Inflammatory macrophage treated with lipopolysaccharide for 1 hour (primary cell): ENCODE measurements at places on chromosomes 5 and 9.

DNA sequence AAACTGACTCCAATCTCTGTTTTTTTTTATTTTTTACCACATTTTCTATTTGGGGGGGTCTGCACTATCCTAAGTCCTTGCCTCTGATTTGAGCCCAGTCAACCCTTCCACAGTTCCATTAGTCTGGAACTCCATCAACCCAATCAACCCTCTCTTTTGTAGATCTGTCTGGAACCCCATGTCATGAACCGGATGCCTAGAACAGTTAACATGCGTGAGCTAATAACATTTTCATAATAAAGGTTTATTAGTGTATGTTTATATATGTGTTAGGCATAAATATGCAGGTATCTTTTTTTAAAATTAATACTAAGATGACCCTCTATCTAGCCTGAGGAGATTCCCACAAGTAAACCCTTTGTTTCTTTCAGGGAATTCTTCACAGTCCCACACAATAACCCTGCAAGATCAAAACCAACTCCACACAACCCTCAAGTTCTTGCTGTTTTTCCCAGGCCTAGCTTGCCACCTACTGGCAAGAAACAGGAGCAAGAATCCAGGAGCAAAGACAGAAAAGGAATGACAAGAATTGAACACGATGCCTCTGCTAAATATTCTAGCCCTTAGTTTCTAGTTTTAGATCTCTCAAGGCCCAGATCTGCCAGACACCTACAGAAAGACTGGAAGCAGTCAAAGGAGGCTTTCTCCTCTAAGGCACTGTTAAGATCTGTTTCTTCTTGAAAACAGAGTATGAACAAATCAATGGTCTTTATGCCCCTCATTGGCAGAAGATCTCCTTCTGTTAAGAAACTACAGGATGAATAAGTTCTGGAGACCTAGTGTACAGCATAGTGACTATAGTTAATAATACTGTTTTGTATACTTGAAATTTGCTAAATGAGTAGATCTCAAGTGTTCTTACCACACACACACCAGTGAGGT lies 100.4 kb downstream of the TRIM36 start:
- DNase-seq = peak; percentile 32

- no peak for DNase-seq
These were observed 972.5 kb upstream of the CTNND2 start for GRCh38 chr5:12876541-12877298.

DNA sequence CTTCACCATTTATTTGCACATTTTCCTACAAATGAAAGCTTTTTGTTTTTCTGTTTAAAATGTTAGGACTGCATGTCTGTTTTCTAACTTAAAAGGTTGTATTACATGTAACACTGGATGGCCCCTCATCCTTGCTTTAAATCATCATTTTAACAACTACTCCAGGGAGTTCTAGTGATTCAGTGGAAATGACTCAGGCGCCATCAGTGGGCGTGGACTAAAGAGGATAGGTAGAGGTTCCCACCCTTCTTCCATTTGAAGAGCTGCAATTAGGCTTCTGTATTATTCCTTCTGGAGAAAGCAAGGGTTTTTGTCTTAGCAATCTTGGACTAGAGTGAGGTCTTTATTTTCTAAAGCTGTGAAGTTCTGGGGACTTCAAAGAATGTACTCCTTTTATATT lies 213.7 kb downstream of the TMEM38B start:
- DNase-seq = no peak

DNA sequence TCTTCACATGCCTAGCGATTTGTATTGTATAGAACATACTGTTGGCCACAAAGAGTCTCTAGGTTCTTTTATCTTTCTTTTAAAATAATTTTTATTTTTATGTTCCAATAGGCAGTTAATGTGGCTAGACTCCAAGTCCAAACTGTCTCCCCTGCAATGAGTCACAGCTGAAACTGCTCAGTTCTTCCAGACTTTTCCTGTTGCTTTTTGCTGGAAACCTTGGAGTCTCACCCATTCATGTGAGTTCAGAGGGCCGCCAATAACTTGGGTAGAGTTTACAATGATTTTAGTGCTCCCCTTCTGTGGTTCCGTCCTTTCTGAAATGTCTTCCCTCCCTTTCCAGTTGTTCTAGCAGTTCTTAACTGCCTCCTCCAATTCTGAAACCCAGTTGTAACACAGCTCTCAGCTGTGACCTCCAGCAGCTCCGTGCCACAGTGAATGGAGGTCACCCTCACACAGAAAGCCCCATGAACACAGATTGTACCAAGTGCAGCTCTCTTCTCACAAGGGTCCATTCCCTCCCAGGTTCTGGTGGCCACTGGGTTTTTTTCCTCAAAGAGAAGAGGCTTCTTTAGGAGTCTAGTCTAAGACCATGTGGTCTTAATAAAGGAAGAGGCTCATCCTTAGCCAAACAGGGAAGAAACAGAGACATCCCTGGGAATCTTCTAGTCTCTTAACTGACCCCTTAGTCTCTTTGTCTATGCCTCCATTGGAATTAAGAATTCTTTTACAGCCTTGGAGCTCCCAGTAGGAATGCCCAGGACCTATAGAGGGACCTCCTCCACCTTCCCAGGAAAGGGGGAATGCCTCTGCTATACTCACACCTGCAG lies 198.5 kb downstream of the SPOCK1 start:
- no peak for DNase-seq

DNA sequence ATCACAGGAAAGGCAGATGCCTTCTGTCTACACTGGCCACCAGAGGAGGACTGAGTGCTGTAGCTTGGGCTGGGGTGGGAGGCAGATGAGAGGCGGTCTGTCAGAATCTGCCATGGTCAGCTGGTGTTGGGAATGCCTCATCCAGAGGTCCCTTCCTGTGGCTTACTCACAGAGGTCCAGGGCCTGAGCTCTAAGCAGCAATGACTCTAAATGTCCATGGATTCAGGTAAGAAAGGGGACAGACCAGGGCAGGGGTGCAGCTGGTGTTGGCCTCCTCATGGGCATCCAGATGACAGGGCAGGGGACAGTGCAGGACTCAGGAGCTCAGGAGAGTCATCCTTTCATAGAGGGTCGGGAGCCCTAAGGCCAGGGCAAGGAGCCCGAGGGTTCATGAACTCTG lies 165.0 kb downstream of the ICE1 start:
- no peak for DNase-seq

DNA sequence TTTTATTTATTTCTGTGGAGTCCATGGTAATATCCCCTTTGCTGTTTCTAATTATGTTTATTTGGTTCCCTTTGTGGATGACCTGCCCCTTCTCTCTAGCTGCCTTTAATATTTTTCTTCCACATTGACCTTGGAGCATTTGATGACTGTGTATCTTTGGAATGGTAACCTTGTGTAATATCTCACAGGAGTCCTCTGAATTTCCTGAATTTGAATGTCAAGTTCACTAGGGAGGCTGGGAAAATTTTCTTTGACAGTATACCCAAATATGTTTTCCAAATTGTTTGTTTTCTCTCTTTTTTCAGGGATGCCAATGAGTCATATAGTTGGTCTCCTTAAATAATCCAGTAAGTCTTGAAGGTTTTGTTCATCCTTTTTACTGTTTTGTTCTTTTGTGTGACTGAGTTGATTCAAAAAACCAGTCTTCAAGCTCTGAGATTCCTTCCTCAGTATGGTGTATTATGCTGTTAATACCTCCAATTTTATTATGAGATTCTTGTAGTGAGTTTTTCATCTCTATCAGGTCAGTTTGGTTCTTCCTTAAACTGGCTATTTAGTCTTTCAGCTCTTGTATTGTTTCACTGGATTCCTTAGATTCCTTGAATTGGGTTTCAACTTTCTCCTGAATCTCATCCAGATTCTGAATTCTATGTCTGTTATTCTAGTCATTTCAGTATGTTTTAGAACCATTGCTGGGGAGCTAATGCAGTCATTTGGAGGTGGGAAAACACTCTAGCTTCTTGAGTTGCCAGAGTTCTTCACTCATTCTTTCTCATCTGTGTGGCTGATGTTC lies 349.0 kb upstream of the TARS1 start:
- no peak for DNase-seq

GRCh38 chr9:136759001-136759400 lies 958 bp upstream of the LCN8 start:
- DNase-seq = no peak

GRCh38 chr9:78397454-78397853 lies 100.5 kb downstream of the PSAT1 start:
- DNase-seq = no peak

- DNase-seq = no peak
These were observed 140.5 kb upstream of the RUSC2 start for GRCh38 chr9:35349287-35349990.
